ENCODE measurements at places on chromosomes 3 and 15. TPM values are rescaled to one million over a fixed set of nuclear protein-coding genes. Genes with fewer than 3 reads are reported as not detected.

The ZKSCAN7 gene
- total RNA-seq, result 1.2 TPM

DNA sequence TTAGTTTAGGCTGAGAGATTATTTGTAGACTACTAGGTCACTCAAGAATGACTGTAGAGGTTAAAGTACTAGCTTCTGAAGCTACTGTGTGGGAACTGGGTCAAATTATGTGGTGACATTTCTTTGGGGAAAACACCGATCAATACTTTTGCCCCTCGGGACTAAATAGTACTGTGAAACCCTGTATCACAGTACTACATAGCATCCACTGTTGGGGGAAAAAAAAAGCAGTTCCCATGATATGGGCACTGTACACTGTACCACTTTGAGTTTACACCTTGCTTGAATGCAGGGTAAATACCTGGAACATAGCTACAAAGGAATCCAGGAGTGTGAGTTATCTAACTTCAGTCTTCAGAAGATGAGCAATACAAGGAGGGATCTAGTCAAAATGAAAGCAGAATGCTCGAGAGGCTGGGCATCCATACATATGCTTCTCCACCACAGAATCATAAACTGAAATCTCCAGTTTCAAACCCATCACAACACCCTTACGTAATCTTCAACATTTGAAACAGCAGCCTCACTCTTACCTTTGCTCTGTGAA lies 311.4 kb downstream of the UNC13C start:
- H3K27ac ChIP-seq, result no peak overlapping the region
- H3K4me3 ChIP-seq, result no peak overlapping the region
- no peaks in the 10 kb centered on the region for H3K27me3 ChIP-seq
- DNase-seq, result no peak
- no peaks in the 10 kb centered on the region for H3K4me1 ChIP-seq
- no peaks in the 10 kb centered on the region for H3K36me3 ChIP-seq

DNA sequence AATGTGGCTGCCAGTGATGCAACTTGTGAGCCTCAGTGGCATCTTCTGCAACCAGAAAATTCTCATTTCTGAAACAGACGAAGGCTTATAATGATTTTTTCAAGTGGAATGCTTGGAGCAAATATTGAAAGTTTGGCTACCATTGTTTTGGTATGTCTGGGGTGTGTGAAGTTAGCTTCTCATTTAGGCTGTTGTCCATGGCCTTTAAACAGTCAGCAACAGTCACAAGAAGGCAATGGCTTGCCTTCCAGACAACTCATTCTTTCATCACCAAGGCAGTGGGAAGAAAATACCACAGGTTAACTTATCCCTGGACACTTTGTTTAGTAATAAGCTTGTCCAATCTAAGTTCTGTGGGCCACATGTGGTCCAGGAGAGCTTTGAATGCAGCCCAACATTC lies 4.7 kb upstream of the BNC1 start:
- DNase-seq, result no peak
- H3K27ac ChIP-seq, result no peak overlapping the region
- H3K4me1 ChIP-seq, result no peaks in the 10 kb centered on the region
- no peaks in the 10 kb centered on the region for H3K36me3 ChIP-seq

GRCh38 chr15:101201411-101202174 lies 50.3 kb downstream of the CHSY1 start:
- H3K36me3 ChIP-seq, result no peaks in the 10 kb centered on the region
- H3K27ac ChIP-seq, result peak overlapping the region; percentile 26
- peak; percentile 66 for DNase-seq
- no peaks in the 10 kb centered on the region for H3K27me3 ChIP-seq
- no peak overlapping the region for H3K4me3 ChIP-seq

DNA sequence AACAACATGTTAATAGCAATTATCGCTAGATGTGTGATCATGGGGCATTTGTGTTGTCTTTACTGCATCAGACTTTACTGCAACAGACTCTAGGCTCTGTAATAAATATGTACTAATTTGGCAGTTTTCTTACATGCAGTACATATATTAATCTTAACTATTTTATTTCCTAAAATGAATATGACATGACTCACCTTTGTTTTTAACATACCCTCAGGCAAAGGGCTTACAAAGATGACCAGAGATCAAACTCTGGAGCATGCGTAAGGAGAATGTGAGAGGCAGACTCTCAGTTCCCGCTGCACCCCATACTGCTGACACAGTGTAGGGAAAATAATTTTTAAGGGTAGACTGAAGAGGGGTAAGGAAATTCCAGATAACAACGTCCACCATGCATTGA lies 7.2 kb upstream of the FAM174B start:
- H3K4me1 ChIP-seq, result peaks cover 4% of the 10 kb centered on the region
- H3K27ac ChIP-seq, result no peak overlapping the region
- no peaks in the 10 kb centered on the region for H3K36me3 ChIP-seq
- no peak overlapping the region for H3K4me3 ChIP-seq
- DNase-seq, result no peak

All from colonic mucosa (tissue), 4 donors.